ENCODE measurements at places on chromosomes 1 and 21.

DNA sequence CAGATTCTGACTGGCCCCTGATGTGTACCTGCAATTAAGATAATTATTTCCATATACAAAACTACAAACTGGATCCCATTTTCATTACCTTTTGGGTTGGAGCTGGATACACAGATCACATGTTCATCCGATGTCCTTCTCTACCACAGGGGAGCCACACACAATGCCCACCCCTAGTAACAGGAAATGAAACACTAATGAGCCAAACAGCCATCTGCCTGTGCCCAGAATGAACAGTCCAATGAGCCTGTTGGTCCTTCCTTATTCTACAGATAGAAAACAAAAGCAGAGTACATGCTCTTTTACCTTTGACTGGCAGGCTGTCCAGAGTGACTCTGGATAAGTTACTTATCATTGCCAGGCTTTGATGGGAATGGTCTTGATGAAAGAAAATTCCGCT is 68.6 kb downstream of the SIPA1L2 start:
- DNase-seq: no peak

GRCh38 chr1:163161841-163162240 is 40.9 kb downstream of the RGS5 start:
- DNase-seq: no peak

DNA sequence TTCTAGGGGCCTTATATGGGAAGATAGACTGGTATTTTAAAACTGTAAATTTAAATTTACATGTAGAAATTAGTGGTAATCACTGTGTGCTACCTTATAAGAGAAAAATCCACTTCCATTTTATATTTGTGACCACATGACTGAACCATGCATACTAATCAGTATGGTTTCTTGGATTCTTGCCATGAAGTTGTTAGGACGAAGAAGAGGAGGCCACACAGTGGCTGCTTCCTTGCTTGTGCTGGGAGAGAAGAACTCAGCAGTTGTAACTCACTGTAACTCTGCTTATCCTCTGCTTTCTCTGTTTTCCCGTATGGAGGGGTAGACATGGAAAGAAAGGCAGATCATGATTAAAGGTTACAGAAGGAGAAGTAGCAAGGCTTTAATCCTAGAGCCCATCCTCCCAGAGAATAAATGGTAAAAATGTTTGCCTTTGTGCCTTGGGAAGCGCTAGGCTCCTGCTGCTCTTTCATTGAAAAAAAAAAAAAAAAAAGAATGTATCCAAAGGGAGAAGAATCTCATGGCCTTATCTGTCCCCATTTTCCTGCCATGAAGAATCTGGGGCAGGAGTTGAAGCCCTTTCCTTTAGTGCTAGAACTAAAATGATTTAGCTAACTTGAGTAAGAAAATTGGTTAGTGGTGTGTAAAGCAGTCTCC is 32.4 kb downstream of the KCTD3 start:
- no peak for DNase-seq

DNA sequence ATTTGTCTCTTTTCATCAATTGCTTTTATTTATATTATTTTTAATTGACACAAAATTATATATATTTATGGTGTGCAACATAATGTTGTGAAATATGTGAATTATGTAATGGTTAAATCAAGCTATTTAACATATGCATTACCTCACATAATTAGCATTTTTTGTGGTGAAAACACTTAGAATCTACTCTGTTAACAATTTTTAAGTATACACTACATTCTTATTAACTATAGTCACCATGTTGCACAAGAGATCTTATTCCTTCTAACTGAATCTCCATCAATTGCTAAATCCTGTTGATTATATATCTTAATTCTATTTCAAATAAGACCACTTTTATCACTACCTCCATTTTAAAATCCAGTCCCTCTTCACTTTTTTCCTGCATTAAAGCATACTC is 42.5 kb downstream of the PLPPR5 start:
- no peak for DNase-seq

GRCh38 chr21:30813174-30813573 is at the start of gene KRTAP8-1:
Gene KRTAP8-1, minus strand, starts transcription at chr21:30813274. Its CDS starts 54 bp downstream, at chr21:30813220.
- no peak for DNase-seq

DNA sequence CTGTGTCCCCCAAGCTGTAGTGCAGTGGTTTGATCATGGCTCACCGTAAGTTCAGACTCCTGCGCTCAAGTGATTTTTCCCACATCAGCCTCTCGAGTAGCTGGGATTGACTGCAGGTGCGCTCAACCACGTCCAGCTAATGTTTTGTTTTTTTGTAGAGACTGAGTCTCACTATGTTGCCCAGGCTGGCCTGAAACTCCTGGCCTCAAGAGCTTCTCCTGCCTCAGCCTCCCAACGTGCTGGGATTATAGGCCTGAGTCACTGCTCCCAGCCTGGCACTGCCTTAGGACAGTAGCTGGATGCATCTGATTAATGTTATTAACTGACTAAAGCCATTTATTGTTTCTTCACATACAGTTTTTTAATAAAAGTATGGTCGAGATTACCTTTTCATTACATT is 40.2 kb downstream of the RNF11 start:
- no peak for DNase-seq

DNA sequence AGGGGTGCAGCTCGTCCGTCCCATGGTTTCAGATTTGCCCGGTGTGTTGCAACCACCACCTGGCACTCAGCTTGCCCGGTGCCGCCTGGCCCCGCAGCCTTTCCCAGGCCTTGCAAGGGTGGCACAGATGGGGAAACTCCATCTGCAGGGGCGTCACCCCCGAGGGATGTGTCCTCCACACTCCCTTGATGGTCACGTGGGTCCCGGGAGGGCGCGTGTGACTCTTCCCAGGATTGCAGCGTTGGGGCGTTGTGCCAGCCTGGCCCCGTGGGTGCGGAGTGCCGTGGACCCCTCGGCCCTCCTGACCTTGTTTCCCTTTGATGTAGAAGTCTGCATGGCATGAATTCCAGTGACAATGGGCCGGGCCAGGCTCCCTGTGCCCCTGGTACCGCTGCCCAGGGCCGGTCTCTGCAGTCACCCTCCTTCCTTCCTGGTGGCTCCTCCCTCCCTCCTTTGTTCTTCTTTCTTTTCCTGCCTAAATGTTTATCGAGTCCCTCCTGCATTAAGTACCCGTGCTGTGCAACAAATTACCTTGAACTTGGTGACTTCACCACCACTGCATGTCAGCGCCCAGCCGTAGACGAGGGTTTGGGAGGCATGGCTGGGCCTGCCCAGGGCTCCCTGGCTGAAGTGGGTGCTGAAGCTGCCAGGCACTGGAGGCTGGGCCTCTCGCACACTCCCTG is 22.9 kb downstream of the RRP1 start:
- peak; percentile 69 for DNase-seq

DNA sequence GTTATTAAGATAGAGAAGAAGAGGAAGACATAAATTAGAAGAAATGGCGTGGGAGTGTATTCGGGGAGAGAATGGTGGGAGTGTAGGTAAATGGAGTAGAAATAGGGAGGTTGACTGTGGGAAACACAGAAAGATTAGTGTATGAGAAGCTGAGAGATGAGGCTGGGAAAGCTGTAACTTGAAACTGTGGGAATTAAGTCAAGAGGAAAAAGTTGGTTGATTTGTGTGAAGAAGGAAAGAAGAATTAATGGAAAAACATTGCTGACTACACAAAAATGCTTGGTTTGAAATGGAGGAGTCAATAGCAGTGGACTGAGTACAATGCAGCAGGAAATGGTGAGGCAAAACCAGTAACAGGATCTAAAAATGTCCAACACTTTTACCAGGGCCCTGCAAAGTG is 448.3 kb downstream of the PTPRC start:
- no peak for DNase-seq

DNA sequence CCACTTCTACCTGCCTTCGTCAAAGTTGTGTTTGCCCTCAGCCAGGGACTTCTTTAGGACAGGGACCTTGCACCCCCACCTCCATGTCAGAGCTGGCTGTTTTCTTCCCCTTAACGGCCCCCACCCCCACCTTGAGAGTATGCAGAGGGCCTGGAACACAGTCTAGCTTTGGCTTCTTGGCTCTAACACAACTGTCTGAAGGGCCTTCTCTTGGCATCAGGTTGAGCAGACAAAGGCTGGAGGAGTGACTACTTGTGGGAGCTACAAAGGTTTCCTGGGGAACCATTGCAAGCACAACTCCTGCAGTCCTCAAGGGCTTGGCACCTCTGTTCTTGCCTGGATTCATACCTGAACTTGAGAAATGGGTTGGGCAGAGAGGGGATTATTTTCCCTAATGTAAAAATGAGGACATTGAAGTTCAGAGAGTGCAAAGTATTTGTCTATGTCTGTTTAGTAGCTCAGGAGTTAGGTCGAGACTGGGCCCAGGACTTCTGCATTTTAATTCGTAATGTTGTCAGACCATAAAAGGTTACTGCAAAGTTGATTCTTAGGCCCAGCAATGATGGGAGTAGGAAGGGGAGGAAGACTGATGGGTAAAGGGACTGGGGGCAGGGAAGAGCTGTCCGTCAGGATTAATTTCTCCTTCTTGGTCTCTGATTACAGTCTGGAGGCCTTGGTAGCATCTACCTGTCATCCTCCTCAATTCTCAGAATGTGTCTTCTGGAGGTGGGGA is 2.6 kb downstream of the CYP4B1 start:
- no peak for DNase-seq

DNA sequence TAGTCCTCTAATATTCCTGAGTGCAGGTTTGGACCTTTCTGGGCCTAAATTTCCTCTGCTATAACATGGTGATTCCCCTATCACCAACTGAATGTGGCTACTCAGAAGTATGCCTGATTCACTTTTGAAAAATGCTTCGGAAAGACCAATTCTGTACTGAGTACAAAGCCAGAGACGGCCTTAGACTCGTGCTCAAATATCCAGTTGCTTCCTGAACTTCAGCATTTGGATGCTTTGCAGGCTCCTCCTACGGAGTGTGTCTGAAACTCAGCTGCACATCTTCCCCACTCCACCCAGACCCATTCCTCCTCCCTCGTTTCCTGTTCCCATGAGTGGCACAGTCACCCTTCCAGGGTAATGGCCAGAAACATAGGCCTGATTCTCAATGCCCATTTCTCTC is 98.4 kb upstream of the GADD45A start:
- no peak for DNase-seq

DNA sequence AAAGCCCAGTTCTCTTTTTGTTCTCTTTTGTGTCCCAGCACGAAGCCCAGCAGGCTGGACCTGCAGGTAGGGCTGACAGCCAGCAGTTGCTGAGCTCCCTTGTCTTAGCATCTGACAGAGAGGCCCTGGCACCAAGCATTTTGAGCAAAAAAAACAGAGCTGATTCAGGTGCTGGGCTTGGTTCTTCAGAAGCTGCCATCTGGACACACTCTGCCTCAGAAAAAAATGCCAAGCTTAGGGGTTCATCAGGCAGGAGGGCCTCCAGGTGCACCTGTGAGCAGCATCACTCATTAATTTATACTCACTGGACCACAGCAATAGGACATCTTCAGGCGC is 167.1 kb upstream of the PLD5 start:
- DNase-seq: no peak

GRCh38 chr1:78492386-78492950 is 1.7 kb downstream of the PTGFR start:
- DNase-seq: no peak

DNA sequence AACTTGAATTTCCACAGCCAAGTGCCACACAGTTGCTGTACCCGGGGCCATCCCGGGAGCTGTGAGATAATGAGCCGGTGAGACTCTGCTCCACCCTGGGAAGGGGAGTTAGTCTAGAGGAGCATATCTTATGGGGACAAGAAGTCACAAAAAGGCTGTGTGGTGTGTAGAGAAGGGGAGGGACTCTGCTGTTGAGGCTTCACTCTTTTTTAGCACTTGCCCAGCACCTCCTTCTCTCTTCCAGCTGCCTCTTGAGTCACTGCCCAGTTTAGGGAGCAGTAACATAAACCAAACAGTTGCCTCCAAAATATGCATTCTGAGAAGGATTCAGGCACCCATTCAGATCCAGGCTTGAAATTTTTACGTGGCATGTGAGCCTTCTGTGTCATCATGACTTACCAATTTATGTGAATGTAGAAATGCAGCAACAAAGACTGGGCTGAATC is 744 bp upstream of the WDR26 start:
- no peak for DNase-seq

- no peak for DNase-seq
These were observed 213.9 kb downstream of the DSCAM start for GRCh38 chr21:40633048-40633447.

DNA sequence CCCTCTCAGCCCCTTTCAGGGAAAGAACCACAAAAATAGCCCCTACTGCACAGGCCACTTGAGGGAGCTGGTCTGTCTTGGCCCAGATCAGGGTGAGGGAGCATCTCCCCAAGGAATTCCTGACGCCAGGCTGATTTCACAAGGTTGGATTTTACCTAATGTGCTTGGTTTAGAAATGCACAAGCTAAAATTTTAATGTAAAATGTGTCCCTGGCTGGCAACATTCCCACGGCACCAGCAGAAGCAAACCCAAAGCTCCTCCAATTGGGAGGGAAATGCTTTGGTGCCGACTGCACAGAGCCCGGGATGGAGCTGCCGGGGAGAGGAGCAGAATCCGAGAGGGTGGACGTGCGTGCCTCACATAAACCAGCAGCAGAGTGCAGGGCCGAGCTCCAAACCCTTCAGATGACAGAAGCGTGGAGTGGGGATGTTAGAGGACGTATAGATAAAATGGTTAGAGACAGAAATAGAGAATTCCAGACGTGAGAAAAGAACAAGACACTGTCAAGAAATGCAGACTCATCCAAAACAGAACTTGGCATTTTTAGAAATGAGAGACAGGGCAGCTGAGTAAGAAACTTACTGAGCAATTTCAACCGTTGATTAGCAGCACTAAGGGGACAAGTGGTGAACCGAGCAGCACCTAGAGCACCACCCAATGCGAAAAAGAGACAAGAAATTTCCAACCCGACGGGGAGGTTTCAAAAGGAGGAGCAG is 41.6 kb upstream of the TMEM52 start:
- no peak for DNase-seq

DNA sequence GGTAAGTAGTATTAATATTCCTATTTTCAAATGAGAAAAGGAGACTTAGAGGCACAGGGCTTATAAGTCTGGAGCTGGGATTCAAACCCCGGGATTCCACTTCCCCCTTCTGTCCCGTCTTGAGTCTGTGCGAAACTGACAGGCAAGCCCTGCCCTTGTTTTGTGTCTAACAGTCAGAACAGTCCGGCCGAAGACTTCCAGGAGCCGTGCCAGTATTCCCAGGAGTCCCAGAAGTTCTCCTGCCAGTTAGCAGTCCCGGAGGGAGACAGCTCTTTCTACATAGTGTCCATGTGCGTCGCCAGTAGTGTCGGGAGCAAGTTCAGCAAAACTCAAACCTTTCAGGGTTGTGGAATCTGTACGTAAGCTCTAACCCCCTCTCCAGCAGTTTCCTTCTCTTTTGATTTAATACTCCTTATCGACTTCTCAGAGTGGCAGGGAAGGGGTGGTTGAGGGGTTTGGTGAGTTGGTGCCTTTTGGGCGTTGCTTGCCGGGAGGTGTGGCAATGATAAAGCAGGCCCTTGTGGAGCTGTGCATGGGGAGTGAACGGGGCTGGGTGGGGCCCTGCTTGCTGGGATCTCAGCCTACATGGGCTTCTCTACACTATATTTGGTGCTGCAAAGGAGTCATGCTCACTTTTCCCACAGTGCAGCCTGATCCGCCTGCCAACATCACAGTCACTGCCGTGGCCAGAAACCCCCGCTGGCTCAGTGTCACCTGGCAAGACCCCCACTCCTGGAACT is 29.4 kb downstream of the IL6R start:
- peak; percentile 83 for DNase-seq

GRCh38 chr1:154765970-154766369 is 104.1 kb downstream of the KCNN3 start:
- DNase-seq: peak; percentile 28

Measured in aorta (tissue), 5 donors.